ENCODE measurements at places on chromosomes 13 and 19.

DNA sequence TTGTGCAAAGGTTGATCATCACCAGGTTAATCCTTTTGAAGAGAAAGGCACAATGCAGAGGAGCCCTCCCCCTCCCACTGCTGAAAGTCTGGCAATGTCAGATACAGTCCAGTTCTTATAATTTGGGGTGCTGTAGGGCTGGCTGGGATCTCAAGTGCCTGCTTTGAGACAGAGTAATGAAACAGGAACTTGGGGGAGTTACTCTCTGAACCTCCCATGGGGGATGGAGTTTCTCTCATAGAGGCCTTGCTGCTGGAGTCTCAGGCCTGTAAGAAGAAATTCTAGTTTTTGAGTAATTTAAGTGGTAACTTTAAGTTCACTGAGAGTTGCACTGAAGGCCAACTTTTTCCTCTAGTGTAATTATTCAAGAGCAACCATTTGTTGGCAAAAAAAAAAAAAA, 410.5 kb downstream of the KCNRG start:
- DNase-seq, result no peak

- peak; percentile 4 for DNase-seq
Observed at GRCh38 chr13:49292742-49293486, 45.2 kb downstream of the CDADC1 start.

- no peak for DNase-seq
Observed at GRCh38 chr19:30158067-30158892, 213.9 kb upstream of the ZNF536 start.

- no peak for DNase-seq
Observed at GRCh38 chr13:98315902-98316301, 138.8 kb upstream of the RNF113B start.

- DNase-seq, result no peak
Observed at GRCh38 chr13:37736045-37736444, 133.5 kb downstream of the TRPC4 start.

DNA sequence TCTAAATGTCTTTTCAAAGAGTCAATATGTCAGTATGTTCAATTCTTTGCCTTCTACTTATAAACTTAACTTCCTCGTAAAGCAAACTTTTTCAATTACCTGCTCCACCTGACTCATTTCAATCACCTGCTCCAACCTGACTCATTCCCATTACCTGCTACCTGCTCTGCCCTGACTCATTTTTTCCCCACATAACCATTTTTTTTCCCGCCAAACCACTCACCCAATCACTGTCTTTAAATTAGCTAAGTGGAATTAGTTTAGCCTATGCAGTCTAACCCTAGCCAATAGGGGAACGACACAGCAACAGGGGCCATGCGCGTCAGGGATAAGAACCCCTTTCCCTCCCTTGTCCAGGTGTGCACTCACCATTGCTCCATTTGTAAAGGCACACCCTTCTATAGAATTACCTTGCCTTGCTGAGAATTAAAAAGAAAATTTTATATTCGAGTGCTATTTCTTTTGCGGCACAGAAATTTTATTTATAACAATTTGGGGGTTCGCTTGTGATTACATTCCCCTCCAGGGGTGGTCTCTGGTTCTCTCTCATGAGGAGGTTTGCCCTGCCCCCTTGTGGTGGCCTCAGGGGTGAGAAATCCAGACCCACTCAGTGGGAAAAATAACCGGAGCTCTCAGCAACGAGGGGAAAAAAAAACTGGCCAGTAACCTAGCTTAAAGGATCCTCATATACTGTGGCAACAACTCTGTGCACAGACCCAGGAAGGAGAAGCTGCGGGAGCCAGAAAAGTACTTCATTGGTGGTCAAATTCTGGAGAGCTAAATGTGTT, 193.1 kb downstream of the ZNF486 start:
- no peak for DNase-seq

DNA sequence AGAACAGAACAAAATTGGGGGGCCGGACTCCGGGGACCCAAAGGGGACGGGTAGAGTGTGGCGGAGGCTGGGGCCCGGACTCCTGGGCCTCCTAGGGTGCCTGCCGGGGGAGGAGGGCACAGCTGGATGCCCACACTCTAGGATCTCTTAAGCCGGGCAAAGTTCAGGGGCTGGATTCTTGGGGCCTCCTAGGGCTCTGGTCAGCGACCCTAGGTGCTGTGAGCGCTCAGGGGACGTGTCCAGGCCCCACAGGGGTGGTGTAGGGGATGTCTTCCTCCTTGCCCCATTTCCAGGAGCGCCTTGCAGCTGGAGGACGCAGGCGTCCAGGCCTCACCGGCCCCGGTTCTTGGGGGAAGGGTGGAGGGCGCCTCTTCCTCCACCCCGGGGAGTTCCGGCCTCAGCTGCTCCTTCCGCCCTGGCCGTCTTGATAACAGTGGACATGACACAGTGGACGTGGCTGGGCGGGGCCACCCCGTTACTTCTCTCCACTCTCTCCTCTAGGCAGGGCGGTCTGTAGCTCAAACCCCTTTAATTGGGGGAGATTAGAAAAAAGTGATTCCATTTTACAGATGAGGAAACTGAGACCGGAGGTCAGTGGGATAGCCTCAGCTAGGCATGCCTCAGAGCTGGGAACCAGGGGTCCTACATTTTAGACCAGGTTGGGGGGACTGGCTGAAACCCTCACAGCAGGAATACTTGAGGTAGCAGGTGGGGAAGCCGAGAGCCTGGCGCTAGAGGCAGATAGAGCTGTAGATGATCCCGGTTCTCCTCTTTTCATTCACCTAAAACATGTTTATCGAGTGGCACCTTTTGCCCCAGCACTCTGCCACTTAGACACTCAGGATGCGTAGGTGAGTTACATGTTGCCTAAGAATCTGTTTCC, 705 bp downstream of the STXBP2 start:
- no peak for DNase-seq

Data from CD4-positive, alpha-beta T cell treated with Interleukin-15 for 4 hours (primary cell).